ENCODE measurements at places on chromosomes 1 and 21. TPM values are rescaled to one million over a fixed set of nuclear protein-coding genes. Genes with fewer than 3 reads are reported as not detected.

GRCh38 chr1:17258116-17258757 lies 9.3 kb downstream of the PADI3 start:
- no peak for DNase-seq

DNA sequence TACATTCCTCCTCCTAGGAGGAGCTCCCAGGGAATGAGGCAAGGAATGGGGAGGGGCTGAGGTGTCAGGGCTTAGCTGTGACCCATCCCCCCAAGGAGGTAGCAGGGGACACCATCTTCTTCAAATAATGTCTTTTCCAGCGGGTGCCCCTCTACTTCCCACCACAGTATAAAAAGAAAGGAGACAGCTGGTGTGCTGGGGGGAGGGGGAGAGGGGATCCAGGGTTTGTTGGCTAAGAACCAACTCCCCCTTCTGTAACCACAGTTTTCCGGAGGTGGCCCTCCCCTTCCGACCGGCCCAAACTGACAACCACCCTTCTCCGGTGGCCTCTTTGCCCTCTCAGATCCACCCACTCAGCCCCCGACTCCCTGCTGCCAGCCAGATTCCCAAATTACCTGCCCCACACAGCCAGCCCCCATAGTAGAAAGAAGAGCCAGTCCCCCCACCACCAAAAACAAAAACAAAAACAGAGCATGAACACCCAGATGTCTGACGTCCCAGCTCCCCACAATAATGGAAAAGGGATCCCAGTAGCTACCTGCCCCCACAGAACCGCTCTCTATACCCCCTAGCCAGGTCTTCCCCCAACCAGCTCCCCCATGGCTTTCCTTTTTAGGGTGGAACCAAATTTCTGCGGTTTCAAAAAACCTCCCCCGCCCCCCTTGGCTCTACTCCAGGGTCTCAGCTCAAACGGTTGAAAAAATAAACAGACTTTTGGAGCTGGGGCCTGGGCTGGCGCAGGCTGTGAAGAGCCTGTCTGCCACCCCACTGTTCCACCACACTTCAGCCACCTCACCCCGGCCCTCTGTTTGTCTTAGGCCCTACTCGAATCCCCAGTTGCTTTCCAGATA lies 2.1 kb downstream of the ARHGEF2 start:
- DNase-seq: no peak

GRCh38 chr1:196584696-196585095 lies 23.5 kb downstream of the KCNT2 start:
- DNase-seq: no peak

- no peak for DNase-seq
These were observed 458 bp downstream of the ZC3H12A start for GRCh38 chr1:37474697-37475379.

- no peak for DNase-seq
These were observed 54.5 kb upstream of the TIAM1 start for GRCh38 chr21:31398574-31398973.

DNA sequence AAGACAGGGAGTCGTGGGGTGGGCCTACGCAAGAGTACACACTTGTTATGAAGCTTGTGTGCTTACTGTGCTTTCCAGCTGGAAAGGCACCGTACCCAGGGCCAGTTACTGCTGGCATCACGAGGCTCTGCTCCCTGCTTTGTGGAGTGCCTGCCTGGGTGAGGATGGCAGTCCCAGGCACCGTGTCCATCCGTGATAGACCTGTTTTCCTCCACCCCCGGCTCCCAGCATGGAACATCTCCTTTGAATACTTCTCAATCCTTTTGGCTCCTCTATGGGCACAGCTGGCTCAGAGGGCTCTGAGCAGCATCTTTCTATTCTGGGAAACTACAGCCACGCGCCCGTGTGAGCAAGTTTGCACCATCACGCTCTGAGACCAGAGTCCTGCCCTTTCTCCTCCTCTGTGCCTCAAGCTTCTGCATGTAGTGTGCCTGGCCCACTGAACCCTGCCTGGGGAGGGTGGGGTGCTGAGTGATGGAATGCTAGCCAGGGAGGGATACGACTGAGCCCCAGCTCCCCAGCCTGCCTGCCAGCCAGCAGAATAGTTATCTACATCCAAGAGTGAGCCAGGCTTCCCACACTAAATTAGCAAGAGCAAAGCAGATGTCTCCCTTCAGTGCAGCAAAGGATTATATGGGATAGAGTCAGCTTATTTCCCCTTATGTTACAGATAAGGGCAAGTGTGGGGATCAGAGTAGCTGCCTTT lies 7.1 kb upstream of the TNR start:
- DNase-seq: no peak

DNA sequence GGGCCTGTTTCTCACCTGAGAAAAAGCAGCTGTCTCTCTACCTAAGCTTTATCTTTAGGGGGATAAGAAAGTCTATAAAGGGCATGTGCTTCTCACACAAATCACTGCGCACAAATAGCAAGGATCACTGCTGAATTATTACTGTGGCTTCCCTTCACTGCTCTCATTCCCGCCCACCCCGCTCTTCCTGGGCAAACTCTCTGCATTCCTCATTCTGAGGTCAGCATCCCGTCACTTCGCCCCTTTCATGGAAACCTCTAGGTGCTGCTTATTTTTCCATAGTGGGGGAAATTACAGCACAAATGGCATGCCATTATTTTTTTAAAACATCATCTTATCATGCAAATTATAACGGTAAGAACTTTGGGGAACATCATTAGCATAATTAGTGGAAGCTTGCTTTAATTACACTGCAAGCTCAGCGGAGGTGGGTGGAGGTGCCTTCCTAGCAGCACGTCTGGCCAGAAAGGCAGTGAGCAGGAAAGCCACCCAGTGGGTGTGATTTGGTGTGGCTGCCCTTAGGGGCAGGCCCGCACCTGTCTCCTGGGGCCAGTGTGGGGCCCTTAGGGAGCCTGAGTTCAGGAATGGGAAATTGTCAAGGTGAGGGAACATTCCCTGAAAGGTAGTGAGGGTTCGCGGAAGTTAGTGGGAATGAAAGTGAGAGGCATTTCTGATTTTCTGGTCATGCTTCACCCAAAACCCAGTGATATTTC lies 105.9 kb downstream of the LAMC2 start:
- no peak for DNase-seq

GRCh38 chr1:179310721-179311120 lies 17.1 kb downstream of the SOAT1 start:
- no peak for DNase-seq

Gene HOOK1
- 3.5 TPM for polyA plus RNA-seq

GRCh38 chr1:2274231-2274928 lies 46.3 kb downstream of the SKI start:
- DNase-seq: no peak

DNA sequence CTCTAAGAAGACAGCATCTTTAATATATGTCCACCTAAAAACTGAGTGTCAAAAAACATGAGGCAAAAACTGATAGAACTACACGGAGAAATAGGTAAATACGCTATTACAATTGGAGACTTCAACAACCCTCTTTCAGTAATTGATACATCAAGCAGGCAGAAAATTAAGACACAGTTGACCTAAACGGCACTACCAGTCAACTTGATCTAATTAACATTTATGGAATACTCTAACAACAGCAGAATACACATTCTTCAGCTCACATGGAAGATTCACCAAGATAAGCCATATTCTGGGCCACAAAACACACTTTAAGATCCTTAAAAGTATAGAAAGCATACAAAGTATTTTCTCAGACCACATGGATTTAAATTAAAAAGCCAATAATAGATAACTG lies 137.6 kb downstream of the CLIC6 start:
- DNase-seq: no peak

Measured in left renal pelvis (tissue), 4 donors.